ENCODE measurements at places on chromosomes 1 and 21.

- no peak for ATAC-seq
Observed at GRCh38 chr1:223202376-223203033, 59.5 kb upstream of the TLR5 start.

DNA sequence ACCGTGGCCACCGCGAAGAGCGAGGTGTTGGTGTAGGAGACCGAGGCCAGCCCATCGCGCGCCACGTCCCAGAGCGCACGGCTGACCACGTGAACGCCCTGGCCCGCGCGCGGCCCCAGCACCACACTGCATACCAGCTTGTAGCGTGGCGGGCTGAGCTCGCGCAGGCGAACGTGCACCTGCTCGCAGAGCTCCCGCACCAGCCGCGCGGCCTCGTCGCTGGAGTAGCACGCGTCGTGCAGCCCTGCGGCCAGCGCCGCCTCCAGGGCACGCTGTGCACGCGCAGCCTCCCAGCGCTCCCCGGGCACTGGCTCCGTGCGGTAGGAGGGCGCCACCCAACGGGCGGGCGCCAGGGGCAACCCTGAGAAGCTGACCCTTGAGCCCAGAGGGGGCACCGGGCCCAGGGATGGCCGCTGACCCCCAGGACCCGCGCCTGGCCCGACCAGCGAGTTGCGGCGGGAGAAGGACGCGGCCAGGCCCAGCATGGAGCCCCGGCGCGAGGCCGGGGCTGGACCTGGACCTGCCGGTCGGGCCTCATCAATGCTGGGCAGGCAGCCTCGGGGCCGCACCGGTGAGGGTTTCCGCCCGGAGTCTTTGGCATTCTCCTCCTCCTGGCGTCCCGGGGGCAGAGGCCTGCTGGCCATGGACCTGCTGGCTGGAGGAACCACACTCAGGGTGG lies 987 bp downstream of the DYNLT4 start:
- ATAC-seq: no peak

DNA sequence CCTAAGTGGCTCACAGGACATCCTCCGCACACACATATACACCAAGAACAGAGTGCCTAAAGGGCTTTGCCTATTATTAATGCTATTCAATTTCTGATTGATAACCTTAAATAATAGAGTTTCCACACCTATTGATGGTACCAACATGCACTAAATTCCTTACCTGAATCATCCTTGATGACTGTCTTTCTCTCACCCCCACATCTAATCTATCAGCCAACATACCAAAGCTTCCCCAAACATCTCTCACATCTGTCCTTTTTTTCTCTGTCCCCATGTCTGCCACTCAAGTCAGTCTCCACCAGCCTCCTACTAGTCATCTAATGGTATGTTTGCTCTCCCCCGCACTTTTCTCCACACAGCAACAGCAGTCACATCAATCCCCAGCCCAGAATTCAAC lies 174.4 kb downstream of the DSCAM start:
- no peak for ATAC-seq

DNA sequence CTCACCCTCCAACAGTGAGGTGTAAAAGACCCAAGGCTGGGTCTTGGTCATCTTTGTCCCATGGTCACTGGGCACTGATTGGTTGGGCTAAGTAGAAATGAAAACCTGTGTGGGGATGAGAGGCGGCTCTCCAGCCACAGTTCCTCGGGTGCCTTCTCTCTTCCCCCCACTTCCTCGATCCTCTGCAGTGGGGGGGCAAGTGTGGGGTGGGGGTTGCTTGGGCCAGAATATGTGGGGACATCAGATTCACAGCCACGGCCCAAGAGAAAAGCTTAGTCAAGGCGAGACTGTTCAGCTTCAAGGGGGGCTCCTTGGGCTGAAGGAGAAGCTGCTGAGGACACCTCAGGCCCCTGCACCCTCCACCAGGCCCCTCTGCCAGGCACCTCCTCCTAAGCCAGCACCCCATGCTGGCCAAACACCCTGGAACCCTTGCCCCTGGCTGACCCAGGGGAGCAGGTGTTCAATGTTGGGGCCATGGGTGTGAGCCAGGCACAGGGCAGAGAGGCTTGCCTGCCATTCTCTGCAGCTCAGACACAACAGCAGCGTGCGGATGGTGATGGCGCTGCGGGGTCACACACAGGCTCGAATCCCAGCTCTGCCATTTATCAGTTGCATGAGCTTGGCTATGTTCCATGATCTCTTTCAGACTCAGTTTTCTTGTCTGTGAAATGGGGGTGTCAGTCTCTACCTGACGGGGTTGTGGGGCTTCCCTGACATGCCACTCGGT lies 21.0 kb upstream of the TNFRSF1B start:
- ATAC-seq: no peak

DNA sequence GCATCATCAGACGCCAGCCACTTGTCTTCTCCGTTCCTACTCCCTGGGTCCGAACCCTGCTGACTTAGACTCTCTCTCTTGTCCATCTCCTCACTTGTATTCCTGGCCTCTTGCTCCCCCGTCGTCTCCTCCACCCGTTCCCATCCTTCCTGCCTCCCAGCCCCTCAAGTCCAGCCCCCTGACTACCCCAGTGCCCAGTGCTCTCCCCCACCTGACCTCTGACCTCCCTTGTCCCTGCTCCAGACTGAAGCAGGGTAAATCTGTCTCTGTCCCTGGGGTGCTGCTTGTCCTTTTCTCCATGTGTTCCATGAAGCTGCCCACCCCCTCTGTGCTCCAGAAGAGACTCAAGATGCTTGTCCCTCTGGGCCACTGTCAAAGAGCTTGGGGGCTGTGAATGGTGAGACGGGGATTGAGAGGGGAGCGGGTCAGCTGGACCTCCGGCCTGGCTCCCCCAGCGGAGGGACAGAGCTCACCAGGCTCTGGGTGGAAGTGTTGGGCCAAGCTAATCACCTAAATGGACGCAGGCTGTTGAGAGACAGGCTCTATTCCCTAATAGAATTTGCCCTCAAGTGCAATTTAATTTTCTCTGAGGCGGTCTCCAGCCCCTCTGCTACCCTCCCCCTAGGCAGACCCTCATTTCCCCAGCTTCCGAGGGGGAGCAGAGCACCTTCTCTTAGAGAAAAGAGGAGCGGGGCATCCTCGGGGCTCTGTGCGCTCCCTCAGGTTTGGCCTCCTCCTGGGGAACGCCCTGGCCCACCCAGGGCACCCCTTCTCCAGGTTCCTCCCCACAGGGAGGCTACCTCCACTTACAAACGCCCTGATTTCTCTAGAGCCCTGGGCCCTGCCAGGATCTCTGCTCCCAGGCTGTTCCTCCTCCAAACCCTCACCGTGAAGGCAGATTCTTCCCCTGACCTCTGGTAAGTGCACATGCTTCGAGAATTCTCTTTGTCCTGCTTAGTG lies 11.0 kb upstream of the LHX4 start:
- ATAC-seq: peak; percentile 3

DNA sequence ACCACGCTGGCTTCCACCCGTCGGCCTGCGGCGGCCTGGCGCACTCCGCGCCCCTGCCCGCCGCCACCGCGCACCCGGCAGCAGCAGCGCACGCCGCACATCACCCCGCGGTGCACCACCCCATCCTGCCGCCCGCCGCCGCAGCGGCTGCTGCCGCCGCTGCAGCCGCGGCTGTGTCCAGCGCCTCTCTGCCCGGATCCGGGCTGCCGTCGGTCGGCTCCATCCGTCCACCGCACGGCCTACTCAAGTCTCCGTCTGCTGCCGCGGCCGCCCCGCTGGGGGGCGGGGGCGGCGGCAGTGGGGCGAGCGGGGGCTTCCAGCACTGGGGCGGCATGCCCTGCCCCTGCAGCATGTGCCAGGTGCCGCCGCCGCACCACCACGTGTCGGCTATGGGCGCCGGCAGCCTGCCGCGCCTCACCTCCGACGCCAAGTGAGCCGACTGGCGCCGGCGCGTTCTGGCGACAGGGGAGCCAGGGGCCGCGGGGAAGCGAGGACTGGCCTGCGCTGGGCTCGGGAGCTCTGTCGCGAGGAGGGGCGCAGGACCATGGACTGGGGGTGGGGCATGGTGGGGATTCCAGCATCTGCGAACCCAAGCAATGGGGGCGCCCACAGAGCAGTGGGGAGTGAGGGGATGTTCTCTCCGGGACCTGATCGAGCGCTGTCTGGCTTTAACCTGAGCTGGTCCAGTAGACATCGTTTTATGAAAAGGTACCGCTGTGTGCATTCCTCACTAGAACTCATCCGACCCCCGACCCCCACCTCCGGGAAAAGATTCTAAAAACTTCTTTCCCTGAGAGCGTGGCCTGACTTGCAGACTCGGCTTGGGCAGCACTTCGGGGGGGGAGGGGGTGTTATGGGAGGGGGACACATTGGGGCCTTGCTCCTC lies 1.9 kb downstream of the OLIG2 start:
- no peak for ATAC-seq

GRCh38 chr1:39960431-39960958 lies 5.5 kb downstream of the MFSD2A start:
- peak; percentile 92 for ATAC-seq

- ATAC-seq: no peak
Observed at GRCh38 chr1:35947547-35947946, 16.6 kb downstream of the AGO3 start.
